ENCODE measurements at places on chromosomes 11 and 22. TPM values are rescaled to one million over a fixed set of nuclear protein-coding genes. Genes with fewer than 3 reads are reported as not detected.

- ATAC-seq: no peak
These were observed 142.7 kb upstream of the KIRREL3 start for GRCh38 chr11:127143251-127143650.

Gene GGTLC3
- not detected for total RNA-seq

DNA sequence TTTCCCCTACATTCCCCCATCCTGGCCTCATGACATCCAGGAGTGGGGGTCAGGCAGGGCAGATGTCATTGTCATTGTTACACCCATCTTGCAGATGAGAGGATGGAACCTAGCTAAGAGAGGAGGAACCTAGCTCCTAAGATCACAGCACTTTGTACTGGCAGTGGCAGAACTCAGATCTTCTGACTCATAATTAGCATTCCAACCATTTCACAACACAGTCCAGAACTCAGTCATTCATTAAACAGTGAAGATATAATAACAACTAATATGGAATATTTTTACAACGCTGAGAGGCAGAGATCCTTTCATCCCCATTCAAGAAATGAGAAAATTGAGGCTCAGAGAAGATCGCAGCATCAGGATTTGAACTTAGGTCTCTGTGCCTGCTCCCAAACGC lies 127.8 kb downstream of the CHST1 start:
- no peak for ATAC-seq

GRCh38 chr11:10716543-10717259 lies 23.1 kb upstream of the IRAG1 start:
- ATAC-seq: no peak

DNA sequence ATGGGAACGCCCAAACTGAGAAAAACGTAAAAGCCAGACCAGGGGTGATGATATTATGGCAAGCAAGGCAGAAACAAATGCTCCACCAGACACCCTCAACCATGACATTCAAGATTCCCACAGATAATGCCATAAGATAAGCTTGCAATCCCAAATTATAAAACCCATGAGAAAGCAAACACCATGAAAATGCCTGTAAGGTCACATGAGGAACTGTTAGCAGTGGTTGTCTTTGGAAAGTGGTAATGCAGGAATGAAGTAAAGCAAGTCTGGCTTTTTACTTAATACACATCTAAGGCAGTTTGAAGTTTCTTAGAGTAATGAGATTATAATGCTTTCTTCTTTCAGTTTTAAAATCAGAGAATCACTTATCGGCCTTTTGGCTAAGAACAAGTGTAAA lies 111.0 kb downstream of the MN1 start:
- no peak for ATAC-seq

GRCh38 chr11:73982595-73982989 lies at the start of gene UCP2:
TSS of gene UCP2 (minus strand) at chr11:73982843. CDS start at chr11:73978378, 4,465 bp downstream.
- peak; percentile 82 for ATAC-seq

Gene CDK2AP2
- 18.9 TPM for total RNA-seq

Gene HIC2
- total RNA-seq: 3.3 TPM

GRCh38 chr11:68940651-68941323 lies 37.1 kb downstream of the IGHMBP2 start:
- ATAC-seq: no peak

Gene TREH
- 0.66 TPM for total RNA-seq

DNA sequence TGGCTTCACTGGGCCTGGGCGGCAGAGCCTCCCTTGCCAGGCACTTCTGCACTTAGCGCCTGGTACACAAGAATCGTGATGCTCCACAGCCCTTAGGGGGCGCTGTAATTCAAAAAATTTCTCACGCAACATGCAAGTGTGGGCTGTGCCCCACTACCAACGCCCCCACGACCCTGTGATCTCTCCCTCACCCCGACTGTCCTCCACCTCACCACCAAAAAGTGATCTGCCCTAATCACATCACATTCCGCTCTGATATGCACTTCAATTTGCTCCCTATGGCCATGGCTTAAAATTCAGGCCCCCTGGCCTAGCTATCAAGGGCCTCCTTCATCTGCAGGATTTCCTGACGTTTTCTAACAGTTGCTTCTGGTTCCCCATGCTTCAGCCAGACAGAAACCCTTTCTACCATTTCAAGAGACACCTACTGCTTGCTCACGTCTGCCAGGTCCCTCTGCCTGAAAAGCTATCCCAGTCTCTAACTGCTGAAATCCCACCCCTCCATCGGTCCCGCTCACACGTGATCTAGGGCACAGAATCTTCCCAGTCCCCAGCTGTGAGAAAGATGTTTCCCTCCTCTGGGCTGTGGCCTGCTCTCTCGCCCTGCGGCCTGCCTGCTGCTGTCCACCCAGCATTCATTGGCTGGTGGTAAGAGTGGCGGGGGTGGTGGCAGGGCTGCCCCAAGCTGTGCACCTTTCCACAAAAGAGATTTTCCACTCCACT lies 27.9 kb upstream of the LRRC32 start:
- ATAC-seq: no peak

Gene LGR4
- total RNA-seq: 69.5 TPM

GRCh38 chr11:83249972-83250593 lies 36.1 kb downstream of the CCDC90B start:
- no peak for ATAC-seq

DNA sequence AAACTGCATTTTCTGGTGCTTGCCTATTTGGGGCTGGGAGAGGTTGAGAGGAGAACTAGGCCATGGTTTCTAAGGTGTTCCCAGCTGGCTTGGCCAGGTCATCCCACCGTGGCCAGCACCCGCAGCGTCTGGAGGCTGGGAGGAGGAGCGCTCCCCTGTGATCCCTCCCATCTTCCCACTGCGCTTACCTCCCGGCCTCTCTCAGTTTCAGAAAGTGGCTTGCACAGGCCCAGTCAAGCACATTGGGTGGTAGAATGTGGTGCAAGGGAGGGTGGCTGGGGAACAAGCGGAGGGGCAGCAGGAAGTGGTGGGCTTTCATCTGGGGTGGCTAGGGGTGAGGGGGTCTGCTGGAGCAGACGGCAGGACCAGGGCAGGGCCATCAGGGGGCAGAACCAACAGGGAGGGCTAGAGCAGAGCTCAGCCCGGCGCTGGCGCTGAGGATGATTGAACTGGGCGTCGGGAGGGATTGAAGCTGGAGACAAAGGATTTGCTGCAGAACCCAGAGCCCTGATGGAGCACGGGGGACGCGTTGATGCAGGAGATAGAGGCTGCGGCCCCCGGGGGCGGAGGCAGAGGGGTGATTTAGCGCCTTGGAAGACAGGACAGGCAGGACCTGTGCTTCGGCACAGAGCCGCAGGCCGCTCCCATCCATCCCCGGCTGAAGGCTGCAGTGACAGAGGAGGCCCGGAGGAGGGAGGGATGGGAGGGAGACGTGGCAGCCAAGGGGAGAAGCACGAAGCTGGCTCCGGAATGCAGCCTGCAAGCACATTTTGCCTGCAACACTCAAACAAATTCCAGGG lies 76.0 kb downstream of the TRIM29 start:
- peak; percentile 72 for ATAC-seq

Gene CASP5
- not detected for total RNA-seq

DNA sequence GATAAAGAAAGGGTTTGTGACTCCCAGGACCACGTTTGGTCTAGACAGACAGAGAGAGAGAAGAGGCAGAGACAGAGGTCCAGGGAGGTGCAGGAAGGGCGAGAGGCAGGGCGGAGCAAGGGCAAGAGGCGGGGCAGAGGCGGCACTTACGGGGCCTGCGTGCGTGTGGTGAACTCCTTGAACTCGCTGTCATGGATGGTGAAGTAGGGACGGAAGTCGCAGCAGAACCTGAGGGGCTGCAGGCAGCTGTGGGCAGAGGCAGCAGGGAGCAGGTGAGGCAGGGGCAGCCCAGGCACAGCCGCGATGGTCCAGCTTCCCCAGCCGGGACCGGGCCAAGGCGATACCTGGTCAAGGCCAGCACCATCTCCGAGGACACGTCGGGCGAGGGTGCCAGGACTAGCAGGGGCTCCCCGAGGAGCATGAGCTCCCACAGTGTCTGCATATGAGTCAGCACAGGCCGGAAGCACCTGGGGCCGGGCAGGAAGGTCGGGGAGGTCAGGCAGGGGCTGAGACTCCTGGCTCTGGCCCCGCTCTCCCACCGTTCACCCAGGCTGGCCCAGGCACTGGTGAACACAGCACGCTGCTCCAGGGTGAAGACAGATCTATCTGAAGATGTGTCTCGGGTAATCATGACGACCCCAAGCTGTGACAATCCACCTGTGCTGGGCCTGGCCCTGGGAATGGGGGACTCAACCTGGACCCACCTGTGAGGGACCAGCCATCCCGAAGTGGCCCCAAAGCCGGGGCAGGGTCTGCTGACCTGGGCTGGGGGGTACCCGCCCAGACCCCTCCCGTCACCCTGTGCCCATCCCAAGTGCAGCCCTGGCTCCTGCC lies 7.2 kb upstream of the PLXNB2 start:
- no peak for ATAC-seq

DNA sequence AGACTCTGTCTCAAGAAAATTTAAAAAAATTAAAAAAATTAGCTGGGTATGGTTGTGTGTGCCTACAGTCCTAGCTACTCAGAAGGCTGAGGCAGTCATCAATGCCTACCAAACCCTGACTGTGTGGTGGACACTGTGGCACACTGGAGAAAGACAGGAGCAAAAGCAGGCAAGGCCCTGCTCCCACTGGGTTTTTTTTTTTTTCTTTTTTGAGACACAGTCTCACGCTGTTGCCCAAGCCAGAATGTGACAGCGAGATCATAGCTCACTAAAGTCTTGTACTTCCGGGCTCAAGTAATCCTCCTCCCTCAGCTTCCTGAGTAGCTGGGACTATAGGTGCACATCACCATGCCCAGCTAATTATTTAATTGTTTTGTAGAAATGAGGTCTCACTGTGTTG lies 4.6 kb downstream of the NEFH start:
- no peak for ATAC-seq

Gene OSBP2
- 0.60 TPM for total RNA-seq

GRCh38 chr11:125272092-125272491 lies 107.5 kb downstream of the PKNOX2 start:
- no peak for ATAC-seq

Gene PRDM11
- total RNA-seq: 2.4 TPM
